ENCODE measurements at places on chromosomes 3 and 15.

GRCh38 chr15:83721031-83721430 is 67.1 kb downstream of the ADAMTSL3 start:
- DNase-seq = no peak

- no peak for DNase-seq
These were observed 8.0 kb downstream of the EOMES start for GRCh38 chr3:27714146-27714526.

DNA sequence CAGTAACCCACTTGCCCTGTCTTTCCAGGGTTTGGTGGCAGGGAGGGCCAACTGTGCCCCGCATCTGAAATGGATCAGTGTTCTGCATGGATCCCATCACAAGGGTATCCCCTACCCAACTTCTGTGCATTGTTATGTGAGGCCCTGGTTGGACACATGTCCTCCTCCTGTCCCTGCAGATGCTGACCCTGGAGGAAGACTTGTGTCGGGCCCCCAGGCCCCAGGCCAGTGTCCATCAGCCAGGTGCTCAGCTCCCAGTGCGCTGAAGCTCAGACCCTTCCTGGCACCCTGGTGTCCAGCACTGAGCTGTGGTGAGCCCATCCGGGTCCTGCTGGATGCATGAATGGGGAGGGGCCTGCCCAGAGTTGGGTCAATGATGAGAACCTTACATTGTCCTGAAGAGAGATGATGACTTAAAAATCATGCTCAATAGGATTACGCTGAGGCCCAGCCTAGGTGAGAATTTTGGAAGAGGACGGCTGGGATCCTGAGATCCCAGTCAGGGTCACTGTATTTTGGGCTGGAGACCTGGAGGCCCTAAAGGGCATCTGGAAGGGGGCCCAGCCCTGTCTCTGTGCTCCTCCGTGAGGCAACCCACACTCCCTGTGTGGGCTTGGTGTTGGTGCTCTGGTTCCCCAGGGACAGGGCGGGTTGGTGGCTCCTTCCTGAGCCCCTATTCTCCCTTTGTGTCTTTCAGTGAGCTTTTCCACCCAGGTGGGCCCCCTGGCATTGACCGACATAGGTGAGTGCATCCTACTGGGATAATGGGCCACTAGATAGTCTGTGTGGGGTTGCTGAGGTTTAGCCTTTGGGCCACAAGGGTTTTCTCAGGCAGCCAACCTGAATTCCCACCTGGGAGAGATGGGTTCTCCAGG is 199.1 kb downstream of the UBE3A start:
- no peak for DNase-seq

DNA sequence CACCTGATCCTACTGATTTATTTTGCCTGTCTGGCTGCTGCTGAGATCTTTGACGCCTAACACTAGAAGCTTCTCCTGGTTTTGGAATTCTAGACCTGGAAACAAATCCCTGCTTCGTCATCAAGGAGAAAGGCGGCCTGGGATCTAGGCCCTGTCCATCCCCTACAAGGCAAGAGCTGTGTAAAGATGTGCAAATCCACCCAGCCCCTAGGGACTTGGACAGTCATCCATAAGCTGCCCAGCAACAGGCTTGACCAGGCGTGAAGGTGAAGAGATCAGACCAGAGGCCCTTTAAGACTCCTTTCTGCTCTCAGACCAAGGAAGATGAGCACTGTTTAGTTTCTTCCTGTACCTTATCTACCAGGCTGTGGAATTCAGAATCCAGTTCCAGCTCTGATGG is 32.2 kb downstream of the SLC41A3 start:
- DNase-seq = no peak

Data from activated gamma-delta T cell treated with Interleukin-2 at 50 U/mL for 16 hours (primary cell).